CD4-positive, alpha-beta T cell (primary cell): ENCODE measurements at places on chromosomes 2 and 18.

GRCh38 chr2:118698564-118698963, 148.9 kb downstream of the EN1 start:
- DNase-seq = no peak

DNA sequence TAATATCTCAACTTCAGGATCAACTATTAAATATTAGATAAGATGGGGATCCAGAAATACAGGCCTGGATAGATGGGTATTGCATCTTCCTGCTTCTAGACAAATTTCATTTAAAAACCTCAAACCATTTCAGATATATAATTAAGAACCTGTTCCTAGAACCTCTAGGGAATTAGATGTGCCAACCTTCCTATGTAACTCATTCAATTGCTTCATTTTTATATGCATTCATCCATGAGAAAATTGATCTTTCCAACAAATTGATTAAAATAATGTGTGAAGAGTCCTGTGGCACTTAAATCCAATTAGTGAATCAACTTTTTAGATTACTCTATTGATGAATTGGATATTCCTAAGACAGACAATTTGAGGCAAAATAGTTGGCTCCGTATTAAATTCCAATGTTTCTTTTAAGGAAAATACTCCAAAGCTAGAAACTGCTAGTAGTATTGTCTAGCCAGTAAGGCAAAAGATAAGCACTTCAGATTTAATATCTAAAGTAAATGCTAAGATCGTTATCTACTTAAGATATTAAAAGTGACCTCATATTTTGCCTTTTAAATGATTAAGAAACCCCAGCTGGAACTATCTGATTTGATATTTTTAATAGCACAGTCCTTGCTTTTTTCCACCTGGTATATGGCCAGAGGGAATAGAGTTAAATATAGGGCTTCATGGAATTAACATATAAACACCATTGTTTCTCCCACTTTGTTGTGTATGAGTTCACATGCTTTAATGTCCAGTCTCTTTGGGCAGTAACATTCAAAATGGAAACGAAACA, 35.8 kb downstream of the DARS1 start:
- DNase-seq = no peak

DNA sequence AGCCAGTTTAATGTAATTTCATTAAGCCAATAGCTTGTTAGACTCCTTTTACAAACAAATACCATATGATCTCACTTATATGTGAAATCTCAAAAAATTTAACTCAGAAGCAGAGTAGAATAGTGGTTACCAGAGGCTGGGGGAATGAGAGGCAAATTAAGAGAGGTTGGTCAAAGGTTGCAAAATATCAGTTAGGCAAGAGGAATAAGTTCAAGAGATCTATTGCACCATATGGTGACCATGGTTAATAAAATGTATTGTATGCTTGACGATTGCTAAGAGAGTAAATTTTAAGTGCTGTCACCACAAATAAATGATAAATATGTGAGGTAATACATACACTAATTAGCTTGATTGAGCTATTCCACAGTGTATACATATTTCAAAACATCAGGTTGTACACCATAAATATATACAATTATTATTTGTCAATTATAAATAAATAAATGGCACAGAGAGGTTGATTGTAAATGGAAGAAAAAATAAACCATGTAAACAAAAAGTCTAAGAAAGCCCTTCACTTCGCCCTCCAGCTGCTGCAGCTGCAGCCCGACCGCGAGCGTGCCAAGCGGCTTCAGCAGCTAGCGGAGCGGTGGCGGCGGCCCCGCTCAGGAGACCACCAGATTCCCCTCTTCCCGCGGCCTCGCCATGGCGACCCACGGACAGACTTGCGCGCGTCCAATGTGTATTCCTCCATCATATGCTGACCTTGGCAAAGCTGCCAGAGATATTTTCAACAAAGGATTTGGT, 23.0 kb upstream of the ACTR2 start:
- no peak for DNase-seq

DNA sequence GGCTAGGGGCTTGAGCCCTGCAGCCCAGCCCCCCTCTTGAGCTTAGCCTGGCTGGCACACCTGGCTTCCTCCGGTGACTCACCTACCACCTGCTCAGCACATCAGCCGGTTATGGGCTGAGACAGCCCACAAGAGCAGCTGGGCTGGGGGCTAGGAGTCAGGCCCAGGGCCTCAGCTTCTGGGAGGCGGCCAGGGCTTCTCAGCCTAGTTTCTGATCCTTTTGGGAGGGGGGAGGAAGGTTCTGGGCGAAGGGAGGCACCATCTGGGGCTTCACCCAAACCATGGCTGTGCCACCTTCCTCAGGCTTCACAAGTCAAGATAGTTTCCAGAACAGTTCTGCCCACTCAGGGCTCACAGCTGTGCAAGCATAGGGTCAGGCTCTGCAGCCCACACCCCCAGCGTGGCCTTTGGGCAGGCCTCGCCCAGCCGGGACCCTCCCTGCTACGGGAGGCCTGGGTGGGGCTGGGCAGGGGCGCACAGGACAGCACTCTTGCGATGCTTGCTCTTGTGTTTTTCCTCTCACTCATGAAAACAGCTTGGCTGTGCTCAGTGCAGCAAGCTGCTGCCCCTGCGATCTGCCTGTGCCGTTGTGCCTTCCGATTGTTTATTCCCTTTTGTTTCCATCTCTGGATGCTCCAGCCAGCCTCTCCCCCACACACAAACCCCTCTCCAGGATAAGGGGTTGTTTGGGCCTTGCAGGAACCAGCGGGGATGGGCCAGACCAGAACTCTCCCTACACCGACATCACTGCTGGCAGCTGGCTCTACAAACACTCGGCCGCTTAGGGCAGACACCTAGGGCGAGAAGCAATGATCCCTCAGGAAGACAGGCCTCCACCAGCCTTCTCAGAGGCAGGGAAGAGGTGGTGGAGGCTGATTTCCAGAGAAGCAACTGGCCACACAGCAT, 26.1 kb upstream of the SEMA4C start:
- peak; percentile 19 for DNase-seq

DNA sequence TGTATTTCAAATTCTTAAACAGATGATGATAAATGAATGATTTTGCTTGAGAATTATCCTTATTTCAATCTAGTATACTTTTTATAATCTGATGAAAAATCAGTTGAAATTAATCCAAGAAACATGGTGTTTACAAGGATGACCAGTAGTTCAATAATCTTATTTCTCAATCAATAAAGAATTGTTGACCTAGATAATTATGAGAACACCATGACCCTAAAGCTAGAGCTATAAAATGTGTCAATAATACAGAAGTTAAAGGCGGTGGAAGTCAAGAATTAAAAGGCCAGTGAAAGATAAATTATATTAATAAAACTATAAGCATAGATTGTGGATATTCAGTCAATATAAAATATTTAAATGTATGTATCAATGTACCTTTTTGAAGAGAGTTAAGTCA, 667.4 kb upstream of the GCFC2 start:
- DNase-seq = no peak

GRCh38 chr2:227504700-227505099, 32.7 kb downstream of the AGFG1 start:
- no peak for DNase-seq

GRCh38 chr18:61949946-61950345, 57.1 kb upstream of the RNF152 start:
- no peak for DNase-seq

DNA sequence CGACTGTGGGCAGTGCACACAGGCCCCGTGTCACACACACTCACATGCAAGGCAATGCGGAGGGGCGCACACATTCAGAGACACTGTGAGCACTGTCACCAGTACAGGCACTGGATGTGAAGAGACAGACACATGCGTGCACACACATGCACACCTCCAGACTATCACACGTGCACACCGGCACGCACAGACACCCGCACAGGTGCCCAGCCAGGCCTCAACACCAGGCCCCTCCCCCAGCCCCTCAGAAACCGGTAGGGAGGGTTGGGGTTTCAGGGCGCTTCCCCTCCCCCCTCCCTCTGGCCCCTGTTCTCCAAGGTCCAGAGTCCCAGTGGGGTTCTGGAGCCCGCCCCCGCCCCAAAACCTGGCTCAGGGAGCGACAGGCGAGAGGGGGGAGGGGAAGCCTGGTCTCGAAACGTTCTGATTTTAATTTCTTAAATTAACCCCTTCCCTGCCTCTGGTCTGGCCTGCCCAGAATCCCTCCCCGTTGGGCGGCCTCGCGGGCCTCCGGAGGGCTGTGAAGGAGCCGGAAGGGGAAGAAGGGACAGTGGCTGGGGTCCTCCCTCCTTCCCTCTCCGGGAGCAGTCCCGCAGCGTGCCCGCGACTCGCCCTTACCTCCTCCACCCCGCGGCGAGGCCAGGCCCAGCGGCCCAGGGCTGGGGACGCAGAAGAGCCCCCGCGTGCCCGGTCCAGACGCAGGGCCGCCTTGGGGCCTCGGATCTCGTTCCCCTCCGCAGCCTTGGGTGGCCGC, 558 bp downstream of the FBXO41 start:
- no peak for DNase-seq
